ENCODE measurements at places on chromosomes 13 and 19.
A peak's percentile ranks its signal among the peaks of the same experiment; 100 is the strongest.

DNA sequence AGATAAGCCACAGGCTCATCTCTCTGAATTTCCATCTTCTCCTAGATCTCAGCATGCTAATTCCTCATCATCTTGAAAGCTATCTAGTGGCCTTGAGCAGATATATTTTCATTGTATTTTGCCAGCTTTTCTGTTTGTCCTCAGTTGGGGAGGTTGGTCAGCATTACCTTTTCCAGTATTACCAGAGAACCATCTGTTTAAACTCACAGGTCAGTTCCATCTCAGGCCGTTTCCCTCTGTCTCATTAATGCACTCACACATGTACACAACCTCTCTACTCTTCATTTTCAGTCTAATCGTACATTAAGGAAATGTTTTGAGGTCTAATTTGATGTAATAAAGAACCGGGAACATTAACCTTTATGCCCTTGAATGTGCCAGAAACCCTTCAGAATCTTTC, 29.7 kb downstream of the USPL1 start:
- DNase-seq: no peak

DNA sequence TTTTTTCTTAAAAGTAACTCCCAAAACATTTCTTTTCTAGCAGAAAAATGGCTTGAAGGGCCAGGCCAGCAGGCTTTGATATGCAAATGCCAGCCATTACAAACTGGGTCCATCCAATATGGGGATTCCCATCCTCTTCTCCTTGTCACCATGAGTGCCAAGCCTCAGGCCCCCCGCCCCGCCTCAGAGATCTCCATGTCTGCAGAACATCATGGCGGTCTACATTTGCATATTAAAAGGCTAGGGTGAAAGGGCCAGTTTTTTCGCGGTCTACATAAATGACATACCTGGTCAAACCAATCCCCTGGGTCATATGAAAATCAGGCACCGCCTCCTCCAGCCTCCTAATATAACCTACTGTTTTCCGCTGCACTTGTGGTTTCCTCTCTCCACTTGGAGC, 1327.6 kb downstream of the UQCRFS1 start:
- no peak for DNase-seq

DNA sequence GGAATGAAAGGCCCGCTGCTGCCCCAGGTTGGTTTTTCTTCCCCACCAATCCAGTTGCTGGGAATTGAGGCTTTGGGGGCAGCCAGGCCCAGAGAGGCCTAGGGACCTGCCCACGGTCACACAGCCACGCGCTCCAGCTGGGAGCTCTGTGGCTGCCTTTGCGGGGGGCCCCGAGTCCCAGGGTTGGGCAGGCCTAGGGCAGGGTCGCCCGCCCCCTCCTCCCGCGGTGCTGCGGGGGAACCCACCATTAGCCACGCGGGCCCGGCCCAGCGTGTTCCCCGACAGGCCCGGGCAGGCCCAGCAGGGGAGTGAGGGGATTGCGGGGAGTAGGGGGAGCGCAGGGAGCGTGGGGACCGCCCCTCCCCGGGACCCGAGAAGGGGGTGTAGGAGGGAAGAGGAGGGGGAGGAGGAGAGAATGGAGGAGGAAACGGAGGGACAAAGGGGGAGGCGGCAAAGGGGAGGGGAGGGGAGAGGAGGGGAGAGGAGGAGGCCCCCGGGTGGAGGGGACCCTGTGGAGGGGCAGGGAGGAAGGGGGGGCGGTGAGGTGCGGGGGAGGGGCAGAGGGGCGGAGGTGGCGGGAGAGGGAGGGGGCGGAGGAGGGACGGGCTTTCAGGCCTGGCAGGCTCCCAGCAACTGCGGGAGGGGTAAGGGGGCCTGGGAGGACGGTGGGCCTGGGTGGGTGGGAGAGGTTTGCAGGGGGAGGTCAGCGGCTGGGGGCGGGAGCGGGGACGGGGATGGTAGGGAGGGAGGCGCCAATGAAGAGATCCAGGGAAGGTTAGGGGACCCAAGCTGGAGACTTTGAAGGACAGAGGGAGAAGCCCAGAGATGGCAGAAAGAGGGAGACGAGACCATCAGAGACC, 12.9 kb upstream of the TLE2 start:
- DNase-seq: no peak

- no peak for DNase-seq
These were observed 20.3 kb downstream of the LNX2 start for GRCh38 chr13:27599845-27600553.

DNA sequence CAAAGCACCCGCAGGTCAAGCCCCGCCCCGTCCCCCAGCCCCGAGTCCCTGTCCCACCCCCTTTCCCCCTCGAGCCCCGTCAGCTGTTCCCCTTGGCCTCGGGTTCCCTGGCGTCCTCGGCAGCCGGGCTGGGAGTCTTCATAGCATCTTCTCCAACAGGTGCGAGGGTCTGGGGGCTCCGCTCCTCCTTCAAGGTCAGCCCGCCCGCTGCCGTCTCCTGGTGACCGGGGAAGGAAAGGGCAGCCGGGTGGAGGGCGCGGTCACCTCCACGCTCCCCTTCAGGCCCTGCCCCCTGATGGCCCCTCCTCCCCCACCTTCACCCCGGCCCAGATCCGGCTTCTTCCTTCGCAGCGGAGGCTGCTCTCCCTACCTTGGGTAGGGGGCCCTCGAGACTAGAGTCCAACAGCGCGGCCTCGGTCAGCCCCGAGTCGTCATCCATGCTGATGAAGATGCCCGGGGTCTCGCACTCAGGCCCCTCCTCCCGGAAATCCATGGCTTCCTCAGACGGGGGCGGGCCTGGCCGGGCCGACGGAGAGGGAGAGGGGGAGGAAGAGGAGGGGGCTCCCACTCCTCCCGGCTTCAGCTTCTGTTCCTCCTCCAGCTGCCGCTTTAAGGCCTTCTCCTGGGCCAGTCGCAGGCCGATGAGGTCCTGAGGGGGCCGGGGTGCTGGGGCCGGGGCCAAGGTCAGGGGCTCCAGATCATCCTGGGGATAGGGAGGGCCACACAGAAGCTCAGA, 541 bp upstream of the RSPH6A start:
- DNase-seq: no peak

- DNase-seq: peak; percentile 84
These were observed 11.5 kb upstream of the CYP4F3 start for GRCh38 chr19:15629003-15629880.

DNA sequence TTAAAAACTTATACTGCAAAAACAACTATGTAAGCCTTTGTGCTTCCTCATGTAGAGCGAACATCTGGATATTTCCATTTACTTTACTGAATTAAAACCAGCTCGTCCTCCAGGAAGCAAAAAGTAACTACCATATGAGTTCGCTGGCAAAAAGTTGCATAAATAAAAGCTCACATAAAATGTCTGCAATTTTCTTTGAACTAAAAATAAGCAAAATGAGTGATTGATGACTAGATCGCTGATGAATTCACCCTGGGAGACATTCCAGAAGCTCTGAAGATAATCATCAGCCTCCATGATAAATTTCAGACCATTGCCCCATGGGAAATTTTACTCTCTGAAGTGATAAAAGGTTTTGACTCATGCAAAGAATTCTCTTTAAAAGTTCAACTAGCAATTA, 67.3 kb upstream of the SACS start:
- no peak for DNase-seq

DNA sequence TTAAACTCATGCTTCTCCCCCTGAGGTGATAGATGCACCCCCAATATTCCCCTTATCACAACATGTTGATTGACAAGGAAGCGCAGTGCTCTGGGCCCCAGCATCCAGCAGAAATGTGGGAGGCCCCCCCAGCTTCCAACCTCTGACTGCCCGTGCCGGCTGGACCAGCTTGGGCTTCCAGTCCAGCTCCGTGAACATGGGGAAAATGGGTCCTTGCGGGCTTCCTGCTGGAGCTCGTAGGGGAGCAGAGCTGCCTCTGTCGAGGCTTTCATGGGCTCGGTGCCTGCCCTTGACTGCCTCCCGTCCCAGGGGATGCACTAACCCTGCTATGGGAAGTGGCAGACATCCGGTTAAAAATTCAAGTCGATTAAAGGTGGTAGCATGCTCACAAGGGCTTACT, 188.9 kb downstream of the COL4A1 start:
- DNase-seq: no peak

GRCh38 chr13:66210677-66211076, 1019.5 kb downstream of the PCDH9 start:
- DNase-seq: no peak

GRCh38 chr13:59345311-59345710, 818.4 kb downstream of the DIAPH3 start:
- DNase-seq: no peak

GRCh38 chr13:82565201-82565600, 1317.1 kb downstream of the SLITRK1 start:
- DNase-seq: no peak

- DNase-seq: peak; percentile 30
These were observed 33.2 kb upstream of the TFDP1 start for GRCh38 chr13:113551081-113552000.

GRCh38 chr13:30824651-30825050, 81.4 kb upstream of the MEDAG start:
- no peak for DNase-seq

- no peak for DNase-seq
These were observed 124.0 kb upstream of the FNDC3A start for GRCh38 chr13:48851707-48852106.

DNA sequence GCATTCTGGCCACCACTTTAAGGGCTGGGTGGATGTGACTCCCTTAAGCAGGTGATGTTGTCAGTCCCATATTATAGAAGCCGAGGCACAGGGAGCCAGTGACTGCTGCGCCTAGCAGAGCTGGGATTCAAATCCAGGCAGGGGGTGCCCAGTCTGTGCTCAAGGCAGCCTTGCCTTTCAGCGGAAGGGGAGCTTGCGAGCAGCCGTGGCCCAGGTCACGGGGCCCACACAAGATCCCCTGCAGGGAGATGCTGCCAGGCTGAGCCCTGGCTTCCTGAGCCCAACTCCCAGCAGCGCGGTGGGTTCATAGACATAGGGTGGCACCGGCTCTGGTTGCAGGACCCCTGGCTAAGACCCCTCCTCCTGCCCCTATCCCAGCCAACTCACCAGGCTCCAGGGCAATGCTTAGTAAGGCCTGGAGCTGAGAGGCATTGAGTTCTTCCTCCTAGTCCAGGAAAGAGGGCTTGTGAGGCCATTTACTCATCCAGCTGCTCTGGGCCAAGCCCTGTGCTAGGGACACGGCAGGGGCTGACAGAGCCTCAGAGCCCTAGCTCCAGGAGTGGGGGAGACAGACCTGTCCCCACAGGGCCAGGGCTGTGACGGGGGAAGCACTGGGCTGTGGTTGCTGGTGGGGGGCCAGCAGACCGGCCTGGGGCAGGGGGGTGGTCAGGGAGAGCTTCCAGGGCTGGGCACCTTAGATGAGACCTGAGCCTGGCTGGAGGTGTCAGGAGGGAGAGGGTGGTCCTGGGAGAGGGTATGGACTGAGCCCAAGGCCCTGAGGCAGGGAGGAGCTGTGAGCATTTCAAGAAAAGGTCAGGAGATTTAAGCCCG, 9.6 kb downstream of the CAPN12 start:
- DNase-seq: peak; percentile 8

DNA sequence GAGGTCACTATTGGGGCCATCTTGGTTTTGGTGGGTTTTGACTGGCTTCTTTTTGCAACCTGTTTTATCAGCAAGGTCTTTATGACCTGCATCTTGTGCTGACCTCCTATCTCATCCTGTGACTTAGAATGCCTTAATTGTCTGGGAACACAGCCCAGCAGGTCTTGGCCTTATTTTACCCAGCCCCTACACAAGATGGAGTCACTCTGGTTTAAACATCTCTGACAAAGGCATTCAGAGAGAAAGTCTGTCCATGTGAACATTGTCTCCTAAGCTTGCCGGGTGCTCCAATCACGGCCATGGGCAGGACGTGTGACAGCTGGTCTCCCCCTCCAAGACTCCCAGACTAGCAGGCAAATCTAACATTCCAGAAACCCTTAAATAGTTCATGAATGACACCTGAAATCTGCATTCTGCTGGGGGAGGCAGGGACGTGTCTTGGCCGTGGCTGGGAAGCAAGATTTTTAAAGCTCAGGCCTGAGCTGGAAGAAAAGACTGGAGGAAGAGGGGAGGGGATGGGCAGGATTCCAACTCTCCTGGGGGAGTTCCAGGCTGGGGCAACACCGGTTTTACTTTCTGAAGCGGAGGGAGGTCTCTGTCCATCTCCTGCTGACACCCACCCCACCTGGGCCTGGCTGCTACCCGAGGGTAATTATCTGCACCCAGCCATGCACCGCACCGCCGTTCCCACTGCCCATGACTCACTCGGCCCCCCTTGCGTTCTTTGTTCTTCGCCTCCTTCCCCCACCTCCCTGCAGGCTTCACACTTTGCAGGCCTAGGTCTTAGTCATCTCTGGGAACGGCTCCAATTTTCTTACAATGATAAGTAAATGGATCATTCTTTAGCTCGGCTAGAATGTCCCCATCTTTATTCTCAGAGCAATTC, 11.6 kb upstream of the OR1M1 start:
- DNase-seq: peak; percentile 54

- DNase-seq: no peak
These were observed 476.5 kb downstream of the KLF5 start for GRCh38 chr13:73535341-73535740.

- DNase-seq: no peak
These were observed 22.9 kb downstream of the GP6 start for GRCh38 chr19:55015126-55015525.

GRCh38 chr13:78655007-78655406, 3.9 kb downstream of the OBI1 start:
- no peak for DNase-seq

DNA sequence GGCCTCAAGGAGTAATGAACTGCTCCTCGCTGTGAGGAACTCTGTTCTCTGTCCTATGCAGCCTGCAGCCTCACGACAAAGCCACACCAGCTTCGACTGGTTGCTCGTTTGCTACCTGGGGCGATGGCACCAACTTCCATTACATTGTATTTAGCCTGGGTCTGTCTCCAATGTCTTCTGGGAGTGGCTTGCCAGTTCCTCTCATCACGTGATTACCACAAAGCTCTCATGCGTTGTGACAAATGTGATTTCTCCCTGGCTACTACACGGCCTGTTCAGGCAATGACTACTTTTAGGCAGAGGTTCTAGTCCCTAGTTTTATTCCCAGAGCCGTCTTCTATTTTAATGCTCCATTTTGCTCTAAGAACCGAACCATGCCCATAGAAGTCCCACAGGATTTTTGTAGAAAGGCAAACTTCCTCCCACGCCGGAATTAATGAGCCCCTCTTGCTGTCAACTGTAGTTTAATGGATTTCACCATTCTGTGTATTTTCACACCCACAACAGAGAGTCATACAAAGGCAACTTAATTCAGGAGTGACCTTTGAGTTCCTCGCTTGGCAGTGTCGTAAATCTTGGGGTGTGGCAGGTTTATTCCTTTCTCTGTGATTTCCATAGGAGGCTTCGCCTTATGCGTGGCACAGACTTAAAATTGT, 351.9 kb downstream of the EFNB2 start:
- DNase-seq: no peak

DNA sequence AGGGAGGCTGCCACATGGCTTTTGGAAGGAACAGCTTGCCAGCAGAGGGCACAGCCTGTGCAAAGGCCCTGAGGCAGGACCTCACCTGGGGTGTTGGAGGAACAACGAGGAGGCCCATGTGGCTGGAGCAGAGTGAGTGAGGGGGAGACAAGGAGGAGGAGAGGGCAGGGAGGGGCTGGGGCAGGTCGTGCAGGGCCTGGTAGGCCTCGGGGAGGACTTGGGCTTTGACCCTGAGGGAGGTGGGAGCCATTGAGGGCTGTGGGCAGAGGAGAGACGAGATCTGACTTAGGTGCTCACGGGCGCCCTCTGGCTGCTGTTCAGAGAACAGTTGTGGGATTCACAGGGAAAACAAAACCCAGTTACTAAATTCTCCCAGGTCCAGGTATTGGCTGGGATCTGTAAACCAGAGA, 25.2 kb downstream of the ZNRF4 start:
- no peak for DNase-seq

GRCh38 chr19:18607226-18608101, 865 bp upstream of the CRLF1 start:
- no peak for DNase-seq

- no peak for DNase-seq
These were observed 99.7 kb downstream of the STARD13 start for GRCh38 chr13:33185853-33186252.
